ENCODE measurements at places on chromosomes 3 and 15.

- no peak for DNase-seq
Measured at GRCh38 chr3:137020315-137020714, 62.5 kb downstream of the IL20RB start.

GRCh38 chr15:70507772-70508371 lies 255.5 kb downstream of the UACA start:
- DNase-seq = no peak

DNA sequence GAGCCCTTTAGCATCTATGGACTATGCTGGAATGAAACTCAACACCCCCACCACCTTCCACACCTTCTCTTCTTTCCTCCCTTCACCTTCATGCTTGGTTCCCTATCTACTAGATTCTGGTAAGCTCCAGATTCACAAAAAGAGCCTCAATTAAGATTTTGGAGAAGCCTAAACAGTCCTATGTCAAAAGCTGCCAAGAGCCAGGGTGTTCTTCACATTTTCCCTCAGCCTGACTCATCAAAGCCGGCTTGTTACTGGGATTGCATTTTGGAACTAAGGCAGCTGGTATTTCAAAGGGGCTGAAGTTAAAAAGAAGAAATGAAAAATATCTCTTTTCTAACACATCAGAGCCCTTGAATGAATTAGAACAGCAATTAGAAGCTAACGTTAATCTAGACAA lies 247.7 kb downstream of the MYRIP start:
- no peak for DNase-seq

- DNase-seq = no peak
Measured at GRCh38 chr15:38610748-38611147, 46.1 kb upstream of the RASGRP1 start.

DNA sequence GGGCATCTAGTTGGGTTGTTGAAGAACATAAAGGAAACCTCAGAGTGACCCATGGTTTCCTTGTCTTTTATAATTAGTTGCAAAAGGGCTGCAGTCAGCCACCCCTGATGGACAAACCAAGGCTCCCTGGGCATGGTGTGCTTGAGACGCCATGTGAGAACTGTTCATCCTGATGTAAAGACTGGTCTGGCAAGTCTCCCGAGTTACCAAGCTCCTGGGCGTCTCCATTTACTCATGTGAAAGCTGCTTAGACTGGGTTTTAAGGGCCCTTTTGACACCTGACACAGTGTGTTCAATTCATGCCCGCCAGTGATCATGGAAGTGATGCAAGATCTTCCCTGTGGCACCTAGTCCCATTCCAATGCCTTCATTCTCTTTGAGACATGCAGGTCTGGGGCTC lies 49.4 kb downstream of the GRK7 start:
- DNase-seq = no peak

- DNase-seq = no peak
Measured at GRCh38 chr3:52420388-52420787, 24.5 kb downstream of the SEMA3G start.

DNA sequence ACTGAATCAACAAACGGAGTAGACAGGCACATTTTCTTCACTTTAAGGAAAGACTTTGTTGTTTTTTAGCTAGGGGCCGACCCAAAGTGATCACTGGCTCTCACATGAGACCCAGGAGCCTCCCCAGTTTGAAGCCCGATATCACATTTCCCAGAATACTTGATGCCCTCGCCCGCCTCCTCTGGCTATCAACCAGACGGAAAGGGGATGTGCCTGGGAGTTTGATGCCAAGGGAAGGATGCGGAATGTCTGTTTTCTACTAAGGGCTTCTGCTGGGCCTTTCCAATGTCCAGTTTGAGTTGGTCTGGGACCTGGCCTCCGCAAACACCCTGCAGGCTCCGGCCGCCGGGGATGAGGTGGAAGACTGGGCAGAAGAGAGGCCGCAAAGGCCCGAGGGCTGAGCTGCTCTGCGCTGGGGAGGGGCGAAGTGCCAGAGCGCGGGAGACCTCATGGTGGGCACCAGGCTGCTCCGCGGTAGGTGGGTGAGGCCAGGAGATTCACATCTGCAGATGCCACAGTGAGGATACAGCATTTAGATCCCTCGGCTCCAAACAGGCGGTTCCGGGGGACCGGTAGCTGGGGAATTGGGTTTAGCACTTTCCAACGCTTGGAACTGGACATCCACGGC lies 491 bp upstream of the ZNF774 start:
- no peak for DNase-seq

DNA sequence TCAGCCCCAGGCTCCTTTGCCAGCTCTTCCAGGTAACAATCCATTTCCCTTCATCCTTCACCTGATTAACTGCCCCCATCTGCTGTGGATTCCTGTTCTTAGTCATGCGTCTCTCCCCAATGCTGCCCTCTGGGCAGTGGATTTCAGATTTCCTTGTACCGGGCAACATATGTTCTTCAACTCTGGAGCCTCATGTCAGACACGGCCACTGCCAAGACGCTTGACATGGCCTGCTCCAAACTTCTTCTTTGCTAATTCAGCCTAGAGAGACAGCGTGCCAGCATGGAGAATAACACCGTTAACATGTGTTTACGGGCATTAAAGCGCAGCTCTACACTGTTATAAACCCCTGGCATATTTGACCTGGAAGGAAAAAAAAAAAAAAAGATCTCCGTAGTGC lies 1035.1 kb upstream of the NR2F2 start:
- DNase-seq = no peak
